ENCODE measurements at places on chromosomes 7 and 10.

- DNase-seq: no peak
Measured at GRCh38 chr7:157396316-157397035, 59.7 kb downstream of the DNAJB6 start.

DNA sequence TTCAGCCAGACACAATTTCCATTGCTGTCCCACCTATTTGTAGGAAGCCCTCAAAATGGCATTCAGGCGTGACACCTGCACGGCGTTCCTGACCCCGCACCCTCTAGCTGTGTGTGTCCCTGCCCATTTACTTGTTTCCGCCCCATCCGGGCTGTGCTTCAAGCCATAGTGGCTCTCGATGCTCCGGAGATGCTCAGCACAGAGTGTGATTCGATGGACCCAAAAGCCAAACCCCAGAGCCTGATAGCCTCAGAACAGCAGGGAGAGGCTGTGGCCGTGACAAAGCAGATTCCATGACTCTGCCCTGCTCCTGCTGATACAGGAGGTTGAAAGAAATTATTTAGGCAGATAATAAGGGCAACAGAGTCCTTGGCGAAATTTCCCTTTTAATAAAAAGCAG is 13.4 kb downstream of the BUD31 start:
- no peak for DNase-seq

- DNase-seq: no peak
Measured at GRCh38 chr7:50664461-50664922, 99.3 kb upstream of the DDC start.

DNA sequence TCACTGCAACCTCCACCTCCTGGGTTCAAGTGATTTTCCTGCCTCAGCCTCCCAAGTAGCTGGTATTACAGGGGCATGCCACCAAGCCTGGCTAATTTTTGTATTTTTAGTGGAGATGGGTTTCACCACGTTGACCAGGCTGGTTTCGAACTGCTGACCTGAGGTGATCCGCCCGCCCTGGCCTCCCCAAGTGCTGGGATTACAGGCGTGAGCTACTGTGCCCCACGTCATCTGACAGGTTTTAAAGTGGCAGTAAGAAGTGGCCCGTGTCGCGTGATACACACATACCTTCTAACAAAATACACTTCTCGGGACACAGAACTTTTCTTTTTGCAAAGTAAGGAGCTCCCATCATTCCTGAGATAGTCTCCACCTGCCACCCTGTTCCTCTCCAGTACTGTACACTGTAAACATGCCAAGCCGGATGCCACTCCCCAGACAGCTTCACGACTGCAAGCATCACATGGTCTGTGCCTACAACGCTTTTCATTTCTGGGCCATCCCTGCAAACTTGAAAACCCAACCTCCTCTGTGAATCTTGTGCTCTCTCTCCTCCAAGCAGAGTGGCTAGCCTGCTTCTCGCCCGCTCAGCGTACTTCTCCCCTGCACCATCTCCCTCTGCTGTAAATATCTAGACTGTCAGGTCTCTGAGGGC is 256.3 kb upstream of the KLF14 start:
- DNase-seq: no peak

DNA sequence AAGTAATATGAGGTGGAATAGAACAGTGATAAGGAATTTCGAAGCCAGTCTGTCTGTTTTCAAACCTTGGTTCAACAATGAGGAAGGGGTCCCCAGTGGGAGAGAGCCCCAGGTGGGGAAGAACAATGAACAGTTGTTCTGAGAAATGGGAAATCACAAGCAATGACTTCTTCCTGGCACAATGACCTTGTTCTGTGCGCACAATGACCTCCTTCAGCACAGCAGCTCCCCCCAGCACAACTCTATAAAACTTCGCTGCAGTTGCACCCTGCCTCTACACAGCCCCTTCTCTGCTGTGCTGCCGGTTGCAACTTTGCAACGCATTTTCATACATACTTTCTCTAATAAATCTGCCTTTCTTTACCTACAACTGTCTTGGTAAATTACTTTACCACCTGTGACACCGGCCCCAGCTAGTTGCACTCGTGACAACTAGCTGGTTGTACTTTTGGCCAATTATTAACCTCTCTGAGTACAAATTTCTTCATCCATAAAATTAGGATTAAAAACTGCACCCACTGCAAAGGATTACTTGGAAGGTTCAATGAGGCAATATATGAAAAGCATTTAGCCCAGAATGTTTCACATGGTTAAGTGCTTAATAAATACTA is 40.5 kb downstream of the ASB4 start:
- DNase-seq: no peak

DNA sequence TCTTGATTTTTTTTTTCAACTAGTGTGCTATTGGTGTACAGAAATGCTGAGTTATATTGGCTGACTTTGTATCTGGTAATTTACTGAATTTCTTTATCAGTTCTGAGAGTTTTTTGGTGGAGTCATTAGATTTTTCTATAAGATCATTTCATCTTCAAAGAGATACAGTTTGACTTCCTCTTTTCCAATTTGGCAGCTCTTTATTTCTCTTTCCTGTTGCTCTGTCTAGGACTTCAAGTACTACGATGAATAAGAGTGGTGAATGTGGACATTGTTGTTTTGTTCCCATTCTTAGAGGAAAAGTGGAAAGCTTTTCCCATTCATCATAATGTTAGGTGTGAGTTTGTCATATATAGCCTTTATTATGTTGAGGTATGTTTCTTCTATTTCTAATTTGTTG is 50.2 kb downstream of the LOXL4 start:
- DNase-seq: peak; percentile 29

- peak; percentile 13 for DNase-seq
Measured at GRCh38 chr10:6778992-6779701, 199.1 kb upstream of the PRKCQ start.

DNA sequence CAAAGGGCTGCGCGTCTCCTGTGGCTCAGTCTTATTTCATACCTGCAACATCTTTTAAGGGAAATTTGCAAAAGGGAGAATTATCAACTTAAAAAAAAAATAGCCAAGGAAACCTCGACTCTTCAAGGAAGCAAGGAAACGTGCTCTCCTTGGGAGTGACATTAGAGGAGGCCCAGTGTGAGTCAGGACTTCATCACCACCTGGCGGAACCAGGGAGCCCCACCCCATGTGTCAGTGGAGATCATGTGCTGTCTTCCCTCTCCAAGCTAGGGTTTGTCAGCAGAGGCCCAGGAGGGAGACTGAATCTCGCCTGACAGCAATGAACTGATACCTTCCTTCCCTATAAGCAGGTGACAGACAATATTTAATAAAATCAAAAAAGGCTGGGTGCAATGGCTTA is 28.9 kb downstream of the POR start:
- peak; percentile 41 for DNase-seq

- no peak for DNase-seq
Measured at GRCh38 chr10:64798297-64798696, 1277.1 kb downstream of the REEP3 start.

DNA sequence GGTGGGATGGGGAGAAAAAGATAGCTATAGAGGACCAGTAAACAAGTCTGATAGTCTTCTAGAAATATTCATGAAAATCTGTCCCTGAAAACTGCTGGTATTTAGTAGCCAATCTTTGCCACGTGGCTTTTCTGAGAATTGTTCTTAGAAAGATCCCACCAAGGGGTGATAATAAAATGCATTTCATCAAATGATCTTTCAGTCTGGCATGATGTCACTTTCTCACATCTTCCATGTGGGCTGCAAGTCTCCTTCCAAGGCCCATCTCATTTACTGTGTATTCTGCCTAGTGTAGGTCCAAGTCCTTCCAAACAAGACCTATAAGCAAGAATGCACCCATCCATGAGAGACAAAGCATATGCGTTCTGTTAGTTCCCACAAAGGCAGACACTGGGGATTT is 226.0 kb downstream of the CHCHD3 start:
- DNase-seq: no peak

DNA sequence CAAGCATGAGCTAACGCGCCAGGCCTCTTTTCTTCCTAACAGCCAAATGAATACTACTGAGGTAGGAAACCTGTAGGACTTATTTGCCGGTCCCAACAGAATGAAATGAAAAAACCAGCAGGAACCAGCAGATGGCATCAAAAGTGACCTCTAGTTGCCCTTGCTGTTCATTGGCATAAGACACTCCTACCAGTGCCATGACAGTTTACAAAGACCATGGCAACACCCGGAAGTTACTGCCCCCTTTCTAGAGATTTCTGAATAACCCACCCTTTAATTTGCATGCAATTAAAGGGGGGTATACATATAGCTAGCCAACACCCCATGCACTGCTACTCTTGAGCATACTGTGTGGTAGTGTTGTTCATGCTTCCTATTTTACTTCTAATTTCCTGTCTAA is 65.2 kb downstream of the ATE1 start:
- no peak for DNase-seq

- no peak for DNase-seq
Measured at GRCh38 chr7:32036557-32036956, 33.6 kb downstream of the PDE1C start.

GRCh38 chr7:70006261-70006920 is 408.1 kb downstream of the AUTS2 start:
- DNase-seq: no peak

Measured in suppressor macrophage treated with lipopolysaccharide for 4 hours (primary cell).